ENCODE measurements at places on chromosomes 5 and 9.

DNA sequence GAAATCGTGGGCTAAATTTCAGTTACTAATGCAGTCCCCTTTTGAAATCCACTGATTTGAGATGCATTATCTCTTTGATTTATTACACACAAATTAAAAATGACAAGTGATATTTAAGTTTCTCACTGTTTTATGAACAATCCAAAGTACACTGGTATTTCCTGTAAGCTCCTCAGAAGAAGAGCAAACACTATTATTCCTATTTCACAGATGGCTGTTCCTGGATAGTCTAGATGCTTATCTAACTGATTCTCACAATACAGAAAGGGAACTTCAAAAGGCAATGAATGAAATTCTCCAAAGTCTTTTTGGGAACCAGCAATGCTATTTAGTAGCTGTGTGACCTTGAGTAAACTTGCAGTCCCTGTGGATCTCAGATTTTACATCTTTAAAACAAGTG is 404.7 kb upstream of the DAB2 start:
- no peak for DNase-seq

DNA sequence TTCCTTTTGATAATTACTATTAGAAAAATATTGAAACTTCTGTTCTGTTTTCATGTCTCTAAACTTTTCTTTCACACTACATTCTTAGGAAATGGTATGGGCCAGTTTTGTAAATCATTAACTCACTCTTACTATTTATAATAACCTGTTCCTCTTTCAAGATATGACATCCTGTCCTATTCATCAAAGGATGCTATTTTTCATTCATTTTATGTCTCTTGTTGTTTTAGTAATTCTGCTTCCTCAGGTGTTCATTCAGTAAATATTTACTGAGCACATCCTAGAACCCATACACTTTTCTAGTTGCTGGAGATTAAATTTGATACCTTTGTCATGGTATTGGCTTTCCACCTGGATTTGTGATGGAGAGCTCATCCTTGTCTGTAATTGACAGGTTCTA is 58.0 kb downstream of the GDA start:
- no peak for DNase-seq

- no peak for DNase-seq
Measured at GRCh38 chr9:2466703-2467102, 154.9 kb upstream of the VLDLR start.

- no peak for DNase-seq
Measured at GRCh38 chr5:18967637-18968036, 1020.4 kb downstream of the CDH18 start.

GRCh38 chr5:53326424-53327153 is 153.8 kb upstream of the FST start:
- DNase-seq: no peak

DNA sequence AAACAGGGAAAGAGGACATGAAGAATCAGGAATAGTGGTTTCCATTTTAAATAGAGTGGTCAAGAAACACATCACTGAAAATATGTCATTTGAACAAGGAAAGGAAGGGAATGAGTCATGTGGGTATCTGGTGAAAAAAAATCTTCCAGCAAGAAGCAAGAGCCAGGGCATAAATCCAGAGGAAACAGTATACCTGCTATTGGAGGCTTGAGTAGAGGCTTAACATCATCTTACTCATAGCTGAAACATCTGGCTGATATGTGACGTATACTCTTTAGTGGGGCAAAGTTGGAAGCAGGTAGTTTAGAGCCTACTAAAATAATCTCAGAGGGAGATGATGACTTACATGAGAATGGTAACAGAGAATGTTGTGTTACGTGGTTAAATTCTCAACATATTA is 517.2 kb downstream of the CAAP1 start:
- DNase-seq: no peak

DNA sequence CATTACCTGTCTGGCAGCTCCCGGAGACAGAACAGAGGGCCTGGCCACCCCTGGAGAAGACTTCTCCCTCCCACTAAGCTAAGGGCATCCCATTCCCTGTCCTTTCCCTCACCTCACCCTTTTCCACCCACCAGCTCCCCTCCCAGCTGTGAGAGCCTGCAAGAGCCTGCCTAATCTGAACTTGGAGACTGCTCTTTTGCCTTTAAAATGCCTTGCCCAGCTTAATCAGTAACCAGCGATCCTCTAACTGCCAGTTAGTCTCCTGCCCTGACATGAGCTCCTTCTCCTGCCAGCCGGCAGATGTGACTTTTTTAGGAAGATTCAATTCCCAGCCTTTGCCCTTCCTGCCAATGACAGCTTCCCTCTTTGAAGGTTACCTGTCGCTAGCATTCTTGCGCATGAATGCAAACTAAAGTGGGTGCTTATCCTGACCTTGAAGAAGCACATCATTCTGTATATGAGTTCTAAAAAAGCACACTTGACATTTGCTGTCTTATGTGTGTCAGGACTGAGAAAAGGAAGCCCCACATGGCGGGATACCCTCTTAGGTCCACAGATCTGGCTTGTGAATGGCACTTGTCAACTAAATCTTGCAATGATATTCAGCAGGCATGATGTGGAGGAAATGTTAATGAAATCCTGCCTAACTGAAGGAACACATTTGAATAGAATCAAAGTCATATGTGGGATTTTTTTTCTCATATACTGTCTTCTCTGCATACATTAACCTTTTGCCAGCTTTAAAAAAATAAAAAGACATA is 411.2 kb upstream of the SLC30A5 start:
- no peak for DNase-seq
